ENCODE measurements at places on chromosomes 3 and 15.

DNA sequence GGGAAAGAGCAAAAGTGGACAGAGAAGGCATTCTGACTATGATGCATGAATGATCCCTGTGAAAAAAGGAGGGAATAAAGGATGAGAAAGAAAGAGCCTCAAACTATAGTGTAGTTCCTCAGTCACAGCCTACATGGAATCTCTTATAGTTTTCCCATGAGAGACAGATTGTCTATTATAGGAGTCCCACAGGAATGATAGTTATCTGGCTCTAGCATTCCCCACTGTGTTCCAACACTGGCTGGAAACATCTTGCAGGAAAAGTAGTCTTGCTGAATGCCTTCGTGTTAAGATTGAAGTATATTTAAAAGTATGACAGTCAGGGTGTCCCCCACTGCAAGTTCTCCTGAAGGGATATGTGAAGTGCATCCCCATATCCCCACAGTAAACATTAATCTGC is 641.5 kb upstream of the NECTIN3 start:
- no peak for DNase-seq

- DNase-seq: no peak
These were observed 286.0 kb upstream of the SUCLG2 start for GRCh38 chr3:67940210-67940952.

DNA sequence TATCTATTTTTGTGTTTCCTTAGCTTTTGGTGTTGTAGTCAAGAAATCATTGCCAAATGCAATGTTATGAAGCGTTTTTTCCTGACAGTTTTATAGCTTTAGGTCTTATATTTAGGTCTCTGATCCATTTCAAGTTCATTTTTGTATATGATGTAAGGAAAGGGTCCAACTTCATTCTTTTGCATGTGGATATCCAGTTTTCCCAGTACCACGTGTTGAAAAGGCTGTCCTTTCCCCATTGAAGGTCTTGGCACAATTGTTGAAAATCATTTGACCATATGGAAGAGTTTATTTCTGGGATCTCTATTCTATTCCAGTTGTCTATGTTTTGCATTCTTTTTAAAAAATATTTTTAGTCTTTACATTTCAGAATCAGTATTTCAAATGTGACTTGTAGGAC is 14.6 kb upstream of the SNRPN start:
- DNase-seq: no peak

- DNase-seq: no peak
These were observed 4.6 kb downstream of the MYH15 start for GRCh38 chr3:108505811-108506210.

DNA sequence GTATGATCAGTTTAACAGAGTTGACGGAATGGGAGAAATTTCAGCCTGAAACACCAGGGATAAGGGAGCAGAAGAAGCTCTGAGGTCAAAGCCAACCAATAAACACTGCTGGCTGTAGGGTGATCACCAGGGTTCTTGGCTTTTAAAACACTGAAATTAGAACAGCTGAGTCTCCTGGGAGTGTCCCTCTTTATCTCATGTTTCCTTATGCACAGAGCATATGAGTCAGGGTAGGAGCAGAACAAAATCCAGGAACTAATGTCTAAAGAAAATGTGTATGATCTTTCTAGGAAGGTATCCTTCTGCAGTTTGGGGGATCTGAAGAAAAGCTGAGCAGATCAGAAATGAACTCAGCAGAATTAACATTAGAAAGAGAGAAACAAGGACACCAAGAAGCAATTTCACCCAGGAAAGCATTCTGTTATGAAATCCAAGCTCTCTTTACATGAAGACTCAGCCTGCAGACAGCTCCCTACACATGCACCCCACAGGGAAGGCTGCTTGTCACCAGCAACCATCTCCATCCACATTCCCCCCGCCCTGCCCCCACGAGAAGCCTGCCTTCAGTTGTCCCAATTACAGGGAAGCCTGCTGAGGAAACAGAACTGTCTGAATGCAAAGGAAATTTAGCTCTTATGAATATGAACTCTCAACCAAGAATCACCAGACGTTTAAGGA is 469.7 kb downstream of the PDCD6IP start:
- no peak for DNase-seq

DNA sequence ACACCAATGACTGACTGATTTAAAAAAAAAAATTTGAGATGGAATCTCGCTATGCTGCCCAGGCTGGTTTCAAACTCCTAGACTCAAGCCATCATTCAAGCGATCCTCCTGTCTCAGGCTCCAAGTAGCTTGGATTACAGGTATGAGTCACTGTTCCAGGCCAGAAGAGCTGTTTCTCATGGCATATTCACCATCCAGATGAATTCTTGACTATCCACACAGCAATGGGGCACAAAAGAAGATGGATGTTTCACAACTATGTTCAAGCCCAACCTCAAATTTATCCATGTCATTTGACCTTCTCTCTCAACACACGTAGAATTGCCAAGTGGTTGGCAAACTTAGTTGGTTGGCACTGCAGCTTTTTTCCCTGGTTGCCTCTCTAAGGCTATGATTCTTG is 40.6 kb downstream of the PRICKLE2 start:
- DNase-seq: no peak
